ENCODE measurements at places on chromosomes 12 and 14. TPM values are rescaled to one million over a fixed set of nuclear protein-coding genes. Genes with fewer than 3 reads are reported as not detected.

BHLHE41 gene
- total RNA-seq: 4.3 TPM

POTEG gene
- total RNA-seq: not detected

AMDHD1 gene
- 0.52 TPM for total RNA-seq

TEX22 gene
- total RNA-seq: 2.5 TPM

ACRBP gene
- total RNA-seq: 0.60 TPM

AMIGO2 gene
- 35.4 TPM for total RNA-seq

All from astrocyte (in vitro differentiated cells and primary cell).